ENCODE measurements at places on chromosomes 12 and 14.
A peak's percentile ranks its signal among the peaks of the same experiment; 100 is the strongest.

GRCh38 chr12:60421741-60422140, 825.9 kb downstream of the SLC16A7 start:
- DNase-seq = no peak

- DNase-seq = no peak
Measured at GRCh38 chr14:49920935-49921334, 28.1 kb downstream of the ARF6 start.

GRCh38 chr14:44669496-44669895, 162.4 kb upstream of the FSCB start:
- DNase-seq = no peak

DNA sequence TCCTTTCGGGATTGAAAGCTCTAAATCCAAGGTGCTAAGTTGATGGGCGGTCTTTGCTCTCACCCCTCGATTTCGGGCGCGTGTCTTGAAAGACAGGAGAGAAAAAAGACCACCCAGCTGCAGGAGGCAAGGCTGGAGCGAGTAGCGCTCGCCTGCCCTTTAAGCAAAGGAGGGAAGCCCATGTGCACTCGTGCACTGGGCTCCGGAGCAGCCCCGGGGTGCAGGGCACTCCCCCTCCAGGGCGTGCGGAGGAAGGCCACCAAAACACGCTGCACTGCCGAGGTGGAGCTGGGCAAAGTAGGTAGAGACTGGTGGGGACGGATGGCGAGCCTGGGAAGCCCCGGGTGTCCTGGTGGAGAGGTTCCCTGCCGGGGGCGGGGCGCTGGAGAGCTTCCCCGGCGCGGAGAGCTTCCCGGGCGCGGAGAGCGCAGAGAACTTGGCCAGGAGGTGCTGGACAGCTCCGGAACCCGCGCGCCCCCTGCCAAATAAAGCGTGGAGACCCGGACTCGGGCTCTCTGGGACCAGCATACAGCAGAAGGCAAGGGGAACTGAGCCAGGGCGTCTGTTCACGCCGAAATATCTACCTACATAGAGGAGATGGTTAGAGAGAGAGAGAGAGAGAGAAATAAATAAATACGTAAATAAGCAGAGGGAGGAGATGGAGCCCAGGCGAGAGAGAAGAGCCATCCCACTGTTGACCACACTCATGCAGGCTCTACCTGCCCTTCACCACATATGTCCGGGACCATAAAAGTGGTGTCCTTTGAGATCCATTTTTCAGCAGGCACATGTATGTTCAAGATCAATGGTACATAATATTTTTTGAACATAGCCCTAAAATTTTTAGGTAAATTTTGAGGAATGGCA, 662 bp upstream of the NELL2 start:
- peak; percentile 20 for DNase-seq

- DNase-seq = no peak
Measured at GRCh38 chr12:93245543-93245942, 132.2 kb upstream of the NUDT4 start.

DNA sequence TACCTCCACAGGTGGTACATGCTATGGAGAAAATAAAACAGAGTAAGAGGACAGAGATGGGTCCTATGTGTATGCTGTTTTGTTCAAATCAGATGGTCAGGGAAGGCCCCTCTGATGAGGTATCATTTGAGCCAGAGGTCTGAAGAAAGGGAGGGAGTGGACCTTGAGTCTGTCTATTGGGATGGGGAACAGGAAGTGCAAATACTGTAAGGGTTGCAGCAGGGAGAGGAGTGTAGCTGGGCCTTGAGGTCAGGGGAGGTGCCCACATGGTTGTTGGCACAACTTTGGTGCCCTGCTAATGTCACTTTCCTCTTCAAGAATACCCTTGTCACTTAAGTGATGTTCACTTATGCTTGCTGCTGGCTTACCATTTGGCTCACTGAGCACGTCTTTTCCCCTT, 83.3 kb downstream of the PRKCH start:
- no peak for DNase-seq

All from SHP77 (cell line).